Frontal cortex (tissue), 4 donors: ENCODE measurements at places on chromosomes 12 and 14.
A peak's percentile ranks its signal among the peaks of the same experiment; 100 is the strongest.

- DNase-seq = no peak
Observed at GRCh38 chr12:90945070-90945649, 9.8 kb downstream of the CCER1 start.

GRCh38 chr12:71782017-71782416 lies 27.4 kb downstream of the RAB21 start:
- no peak for DNase-seq

- DNase-seq = no peak
Observed at GRCh38 chr12:32457251-32458025, 58.1 kb downstream of the FGD4 start.

- DNase-seq = no peak
Observed at GRCh38 chr12:27163048-27163715, 80.8 kb upstream of the C12orf71 start.

DNA sequence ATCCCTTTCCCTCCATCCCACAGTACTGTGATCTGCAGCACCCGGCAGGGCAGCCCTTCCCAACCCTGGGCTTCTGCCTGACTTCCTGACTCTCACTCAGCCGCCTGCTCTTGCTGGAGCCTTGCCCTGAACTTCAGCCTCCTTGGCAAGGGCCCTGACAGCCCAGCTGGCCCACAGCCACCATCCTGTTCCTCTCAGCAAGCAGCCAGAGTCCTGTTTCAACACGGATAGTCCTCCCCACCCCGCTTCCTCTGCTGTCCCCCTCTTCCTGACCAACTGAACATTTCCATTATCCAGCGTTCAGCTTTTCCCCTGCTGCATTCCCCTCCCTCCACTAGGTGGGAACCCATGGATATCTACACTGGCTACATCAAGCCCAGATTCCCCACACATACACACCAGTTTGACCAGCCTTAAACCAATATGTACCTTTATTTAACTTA lies 74.0 kb upstream of the MDM1 start:
- peak; percentile 40 for DNase-seq

DNA sequence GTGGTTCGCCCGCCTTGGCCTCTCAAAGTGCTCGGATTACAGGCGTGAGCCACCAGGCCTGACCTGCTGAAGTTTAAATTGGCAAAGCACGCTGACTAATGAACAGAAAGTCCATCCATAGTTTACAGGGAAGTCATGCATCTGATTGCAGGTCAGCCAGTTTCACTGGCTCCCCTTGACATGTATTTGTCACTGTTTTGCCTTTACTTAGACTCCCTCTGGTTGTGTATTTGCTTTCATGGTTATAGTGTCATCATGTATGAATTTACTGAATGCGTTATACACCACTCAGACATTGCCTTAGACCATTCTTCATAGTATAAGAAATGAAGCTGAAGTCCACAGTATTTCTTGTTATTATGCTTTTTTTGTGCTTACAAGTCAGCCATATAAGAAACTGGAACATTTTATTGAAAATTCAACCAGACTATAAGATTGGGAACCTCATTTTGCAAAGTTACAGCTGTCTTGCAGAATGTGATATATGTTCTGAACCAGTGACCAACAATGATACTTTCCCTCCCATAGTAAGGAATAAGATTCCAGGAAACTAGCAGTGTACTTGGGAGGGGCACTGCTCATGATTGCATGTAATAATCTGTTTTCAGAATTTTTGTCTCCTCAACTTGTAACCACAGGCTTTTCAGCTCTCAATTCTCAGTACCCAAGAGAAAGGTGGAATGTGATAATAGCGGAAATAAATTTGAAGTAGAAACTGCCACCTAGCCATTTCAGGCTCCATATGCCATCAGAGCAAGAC lies 51.9 kb upstream of the ATF7IP start:
- DNase-seq = no peak

DNA sequence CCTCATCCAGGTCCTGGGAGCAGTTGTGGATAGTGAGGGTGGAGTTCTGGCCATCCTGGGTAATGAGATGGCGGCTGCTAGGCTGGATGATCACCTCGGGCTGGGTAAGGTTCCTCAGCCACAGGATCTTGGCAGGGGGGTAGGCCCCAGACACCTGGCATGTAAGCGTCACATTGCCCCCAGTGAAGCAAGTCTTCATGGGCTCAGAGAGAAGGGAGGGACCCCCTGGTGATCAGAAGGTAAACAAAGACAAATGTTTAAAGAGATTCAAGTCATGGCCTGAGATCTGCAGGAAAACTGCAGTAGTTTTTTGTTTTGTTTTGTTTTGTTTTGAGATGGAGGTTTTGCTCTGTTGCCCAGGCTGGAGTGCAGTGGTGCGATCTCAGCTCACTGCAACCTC lies 12.8 kb upstream of the WSB2 start:
- DNase-seq = no peak

GRCh38 chr12:96882862-96883261 lies 24.2 kb upstream of the NEDD1 start:
- DNase-seq = no peak

GRCh38 chr14:106442857-106443256 lies 916.5 kb downstream of the TMEM121 start:
- DNase-seq = no peak

DNA sequence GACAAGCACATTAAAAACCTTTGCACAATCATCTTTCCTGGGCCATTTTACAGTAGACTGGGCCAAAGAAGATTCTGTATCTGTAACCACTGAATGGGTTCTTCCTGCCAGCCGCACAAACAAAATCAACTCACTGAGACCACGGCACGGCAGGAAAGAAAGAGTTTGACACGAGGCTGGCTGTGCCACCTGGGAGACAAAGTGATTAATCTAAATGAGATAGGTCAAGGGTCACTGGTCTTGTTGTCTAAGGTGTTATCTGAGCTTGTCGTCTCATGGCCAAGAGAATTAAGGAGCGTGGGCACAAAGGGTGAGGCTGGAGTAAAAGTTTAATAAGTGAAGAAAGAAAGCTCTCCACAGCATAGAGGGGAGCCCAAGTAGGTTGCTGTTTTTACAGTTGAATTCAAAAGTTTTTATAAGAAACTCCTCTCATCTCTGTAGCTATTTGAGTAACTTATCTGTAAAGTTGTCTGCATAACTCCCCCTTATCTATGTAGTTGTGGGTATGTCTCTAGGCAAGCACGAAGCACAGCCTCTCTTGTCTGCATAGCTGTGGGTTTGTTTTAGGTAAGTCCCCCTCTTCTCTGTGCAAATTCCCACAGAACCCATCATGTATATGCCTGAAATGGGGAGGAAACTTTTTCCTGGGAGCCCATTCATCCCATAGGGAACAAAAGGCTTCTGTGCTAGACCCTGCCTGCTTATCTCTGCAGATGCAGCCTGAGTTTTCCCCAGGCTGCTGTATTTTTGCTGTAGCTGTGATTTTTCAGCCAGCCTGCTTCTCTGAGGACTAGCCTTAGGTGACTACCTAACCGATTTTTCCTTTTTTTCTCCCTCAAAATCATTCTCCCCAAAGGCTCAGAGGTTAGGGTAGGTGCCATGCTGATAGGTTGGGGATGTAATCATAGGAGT lies 1314.6 kb upstream of the TMEM132C start:
- no peak for DNase-seq

- no peak for DNase-seq
Observed at GRCh38 chr12:52645120-52645761, 6.8 kb downstream of the KRT2 start.

DNA sequence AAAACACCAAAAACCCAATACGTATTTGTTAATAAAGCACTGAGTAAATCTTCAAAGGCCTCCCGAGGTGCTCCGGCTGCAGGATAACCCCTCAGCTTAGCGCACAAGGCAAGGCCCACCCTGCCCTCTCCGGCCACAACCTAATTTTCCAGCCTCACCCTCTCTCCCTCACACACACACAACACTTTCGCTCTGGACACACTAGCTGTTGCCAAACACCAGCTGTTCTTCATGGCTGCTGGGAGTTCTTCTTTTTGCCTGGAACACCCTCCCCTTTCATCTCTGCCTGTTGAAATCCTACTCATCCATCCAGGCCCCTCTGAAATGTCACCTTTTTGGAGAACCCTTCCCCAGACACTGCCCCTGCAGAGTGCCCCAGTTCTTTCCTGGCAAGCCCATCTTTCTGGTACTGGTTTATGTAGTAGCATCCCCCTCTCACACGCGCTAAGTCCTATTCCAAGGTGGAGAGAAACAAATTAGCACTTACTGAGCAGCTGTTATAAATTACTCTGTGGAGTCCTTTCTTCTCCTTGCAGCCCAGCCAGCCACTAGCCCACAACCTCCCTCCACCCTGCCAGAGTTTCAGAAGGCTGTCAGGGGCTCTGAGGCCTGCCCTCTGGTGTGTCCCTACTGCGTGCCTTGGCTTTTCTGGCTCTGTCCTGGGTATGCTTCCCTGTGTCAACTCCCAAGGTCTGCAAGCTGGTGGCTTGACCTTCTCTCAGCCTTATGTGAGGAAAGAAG lies 805 bp upstream of the CRACR2A start:
- DNase-seq = no peak

DNA sequence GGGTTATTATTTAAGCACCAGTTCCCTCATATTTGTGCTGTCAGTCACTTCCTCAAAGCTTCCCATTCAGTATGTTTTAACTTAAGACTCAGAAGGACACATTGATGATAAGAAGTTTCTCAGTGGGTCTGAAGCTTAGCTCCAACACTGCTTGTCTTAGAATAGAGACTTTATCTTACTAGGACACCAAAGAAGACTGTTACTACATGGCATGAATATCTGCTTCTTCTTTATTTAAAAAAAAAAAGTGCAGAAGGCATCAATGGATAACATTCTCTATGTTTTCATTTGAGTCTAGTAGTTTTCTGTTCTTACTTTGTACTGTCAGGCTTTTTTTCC lies 404.2 kb downstream of the DAD1 start:
- DNase-seq = no peak

- no peak for DNase-seq
Observed at GRCh38 chr14:71682337-71682736, 249.9 kb upstream of the RGS6 start.

DNA sequence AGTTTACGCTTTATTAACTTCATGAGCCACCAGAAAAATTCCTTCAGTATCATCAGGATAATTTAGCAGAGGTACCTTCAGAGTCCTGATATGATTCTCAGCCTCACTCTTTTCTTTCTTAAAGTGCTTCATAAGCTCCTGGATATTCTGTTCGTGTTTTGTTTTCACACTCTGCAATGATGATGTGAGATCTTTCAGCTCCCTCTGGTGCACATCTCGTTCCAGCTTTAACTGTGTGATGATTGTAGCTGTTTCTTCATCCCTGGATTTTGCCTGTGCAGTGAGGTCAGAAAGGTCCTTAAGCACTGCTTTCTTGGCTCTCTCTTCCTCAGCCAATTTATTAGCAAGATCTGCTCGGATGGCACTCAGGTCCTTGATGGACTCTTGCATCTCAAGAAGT lies 156.7 kb downstream of the CEP128 start:
- no peak for DNase-seq

DNA sequence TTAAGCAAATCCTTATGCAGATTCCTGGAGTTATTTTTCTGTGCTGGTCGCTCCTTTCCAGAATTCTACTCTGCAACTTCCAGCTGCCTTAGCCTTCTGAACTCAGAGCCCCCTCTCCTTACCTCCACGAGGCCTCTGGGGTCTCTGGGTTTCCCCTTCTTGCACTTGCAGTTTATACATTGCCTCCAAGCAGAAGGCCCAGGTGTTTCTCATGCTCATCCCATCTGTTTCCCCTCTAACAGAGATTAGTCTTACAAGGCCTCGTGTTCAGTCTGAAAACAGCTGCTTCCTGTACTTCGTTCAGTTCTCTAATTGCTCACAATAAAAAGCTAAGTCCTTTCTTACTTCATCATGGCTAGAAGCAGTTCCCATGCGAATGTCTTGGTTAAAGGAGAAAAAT lies 134.4 kb upstream of the FGD4 start:
- no peak for DNase-seq

- no peak for DNase-seq
Observed at GRCh38 chr12:91098941-91099340, 12.4 kb downstream of the LUM start.

DNA sequence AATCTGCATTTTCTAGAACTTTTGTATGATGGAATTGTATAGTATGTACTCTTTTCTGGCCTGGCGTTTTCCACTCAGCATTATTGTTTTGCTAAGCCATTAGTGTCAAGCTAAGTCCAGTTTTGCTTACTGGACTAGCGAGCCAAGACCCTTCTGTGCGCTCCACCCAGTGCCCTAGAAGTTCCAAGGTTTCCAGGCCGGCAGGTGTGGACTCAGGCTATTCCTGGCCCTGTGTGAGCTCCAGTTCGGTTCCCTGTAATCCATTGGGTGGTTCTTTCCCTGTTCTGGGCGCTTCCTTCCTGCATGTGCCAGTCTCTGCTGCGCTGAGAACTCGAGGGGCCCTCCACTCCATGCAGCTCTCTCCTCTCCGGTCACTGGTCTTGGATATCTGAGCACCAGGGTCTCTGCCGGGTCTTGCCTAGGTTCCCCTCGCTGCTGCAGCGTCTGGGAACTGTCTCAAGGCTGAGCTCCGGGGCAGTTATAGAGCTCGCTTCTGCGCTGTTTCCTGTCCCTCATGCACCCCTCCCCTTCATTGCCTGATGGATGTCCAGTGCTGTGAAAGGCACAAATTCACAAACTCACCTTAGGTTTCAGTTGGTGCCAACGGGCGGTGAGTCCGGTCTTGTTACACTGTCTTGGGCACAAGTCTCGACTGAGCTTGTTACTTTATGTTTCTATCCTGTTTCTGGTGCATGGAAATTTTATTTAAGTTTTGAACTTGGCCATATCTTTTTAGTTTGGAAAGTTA lies 100.8 kb downstream of the ADGRD1 start:
- DNase-seq = no peak

DNA sequence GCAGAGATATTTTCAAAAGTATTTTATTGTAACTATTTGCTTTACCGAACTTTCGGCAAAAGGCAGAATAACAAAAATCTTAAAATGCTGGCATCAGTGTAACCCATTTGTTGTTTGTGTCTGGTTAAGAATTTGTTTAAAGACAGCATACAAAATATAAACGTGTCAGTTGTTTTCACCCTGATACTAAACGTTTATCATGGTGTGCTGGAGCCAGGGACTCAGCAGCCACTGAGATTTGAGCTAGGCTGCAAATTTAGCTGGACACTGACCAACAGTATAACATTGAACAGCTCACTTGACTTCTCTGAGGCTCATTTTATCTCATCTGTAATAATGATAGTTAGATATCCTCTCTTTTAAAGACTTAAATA lies 183.7 kb downstream of the TMTC3 start:
- DNase-seq = no peak

GRCh38 chr12:69875416-69875935 lies 50.4 kb downstream of the MYRFL start:
- no peak for DNase-seq

GRCh38 chr12:114479831-114480230 lies 73.9 kb upstream of the TBX5 start:
- DNase-seq = no peak

- DNase-seq = no peak
Observed at GRCh38 chr12:68377881-68378280, 45.7 kb upstream of the MDM1 start.

DNA sequence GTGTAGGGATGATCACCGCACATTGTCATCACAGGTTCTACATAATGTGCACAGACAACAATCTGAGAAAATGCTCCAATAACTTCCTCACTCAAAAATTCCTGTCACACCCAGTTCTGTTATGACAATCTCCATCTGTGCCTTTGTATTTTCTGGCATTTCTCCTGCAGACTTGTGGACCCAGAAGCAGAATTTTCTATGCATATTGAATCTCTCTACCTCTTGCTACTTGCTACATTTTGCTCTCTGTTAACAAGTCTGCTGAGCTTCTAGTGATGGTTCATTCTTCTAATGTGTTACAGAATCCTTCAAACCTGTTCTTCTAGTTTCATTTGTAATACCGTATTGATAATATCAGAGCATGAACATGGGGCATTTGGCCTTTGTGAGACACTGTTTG lies 127.8 kb upstream of the PTPRQ start:
- DNase-seq = no peak
